CD4-positive, alpha-beta memory T cell (primary cell): ENCODE measurements at places on chromosomes 7 and 10. TPM values are rescaled to one million over a fixed set of nuclear protein-coding genes. Genes with fewer than 3 reads are reported as not detected.

The POU6F2 gene
- total RNA-seq, result not detected

The HOXA13 gene
- total RNA-seq, result not detected

The SH3PXD2A gene
- 17.5 TPM for total RNA-seq

DNA sequence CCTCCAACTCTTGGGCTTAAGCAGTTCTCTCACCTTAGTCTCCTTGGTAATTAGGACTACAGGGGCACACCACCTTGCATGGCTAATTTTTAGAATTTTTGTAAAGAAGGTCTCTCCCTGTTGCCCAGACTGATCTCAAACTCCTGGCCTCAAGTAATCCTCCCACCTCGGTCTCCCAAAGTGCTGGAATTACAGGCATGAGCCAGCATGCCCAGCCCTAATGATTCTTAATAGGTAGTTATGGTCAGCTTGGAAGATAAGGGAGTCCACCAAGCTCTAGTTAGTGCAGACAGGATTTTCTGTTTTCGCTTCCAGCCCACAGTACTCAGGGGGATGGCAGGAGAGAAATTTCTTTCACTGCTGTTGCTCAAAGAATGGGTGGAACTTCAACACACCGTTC is 127.9 kb upstream of the PLXDC2 start:
- DNase-seq, result no peak
- no peaks in the 10 kb centered on the region for H3K4me1 ChIP-seq
- no peaks in the 10 kb centered on the region for H3K27me3 ChIP-seq

- H3K36me3 ChIP-seq, result no peaks in the 10 kb centered on the region
- H3K4me1 ChIP-seq, result peaks cover 67% of the 10 kb centered on the region
- H3K27ac ChIP-seq, result no peak overlapping the region
- DNase-seq, result no peak
- H3K4me3 ChIP-seq, result no peak overlapping the region
These were observed 3.2 kb downstream of the VCL start for GRCh38 chr10:74000892-74001669.

- no peak overlapping the region for H3K4me3 ChIP-seq
- no peaks in the 10 kb centered on the region for H3K27me3 ChIP-seq
- no peaks in the 10 kb centered on the region for H3K4me1 ChIP-seq
- no peaks in the 10 kb centered on the region for H3K36me3 ChIP-seq
- no peak for DNase-seq
These were observed 116.6 kb upstream of the CACUL1 start for GRCh38 chr10:118871244-118871865.

DNA sequence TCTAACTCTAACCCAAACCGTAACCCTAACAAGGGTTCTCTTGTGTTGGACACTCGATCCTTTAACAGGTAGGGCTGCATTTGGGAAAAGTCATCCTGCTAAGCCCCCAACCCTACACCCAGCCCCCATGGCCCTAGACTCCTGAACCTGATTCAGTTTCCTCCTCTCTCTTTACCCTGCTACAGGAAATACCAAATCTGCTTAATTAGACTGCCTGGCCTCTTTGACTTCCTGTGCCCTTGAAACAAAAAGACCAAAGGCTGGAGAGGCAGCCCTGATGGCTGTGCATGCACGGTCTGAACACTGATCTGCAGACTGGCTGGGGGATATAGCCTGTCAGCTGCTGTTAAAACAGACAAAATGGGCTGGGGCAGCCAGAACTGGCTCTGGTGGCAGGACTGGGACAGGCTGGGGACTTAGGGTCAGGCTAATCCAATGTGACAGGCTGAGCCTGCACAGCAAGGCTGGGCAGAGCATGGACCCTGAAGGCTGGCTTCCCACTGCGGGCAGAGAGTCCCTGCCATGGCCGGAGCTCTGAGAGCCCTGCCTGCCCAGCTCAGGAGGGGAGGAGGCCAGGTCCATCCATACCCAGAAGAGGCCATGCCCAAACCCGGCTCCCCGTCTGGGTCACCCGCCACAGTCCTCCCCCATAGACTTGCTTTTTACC is 51.0 kb upstream of the MSMB start:
- H3K4me1 ChIP-seq, result peaks cover 68% of the 10 kb centered on the region
- no peak for DNase-seq
- H3K27ac ChIP-seq, result peak overlapping the region; percentile 28
- peak overlapping the region; percentile 14 for H3K4me3 ChIP-seq
- no peaks in the 10 kb centered on the region for H3K27me3 ChIP-seq

- no peak overlapping the region for H3K27ac ChIP-seq
- no peaks in the 10 kb centered on the region for H3K36me3 ChIP-seq
- DNase-seq, result no peak
These were observed 89.8 kb upstream of the NPVF start for GRCh38 chr7:25318047-25318446.
